ENCODE measurements at places on chromosomes 5 and 9.

- no peak for ATAC-seq
These were observed 344.9 kb downstream of the CDK5RAP2 start for GRCh38 chr9:120235081-120235480.

GRCh38 chr9:3290231-3290840 lies 235.5 kb downstream of the RFX3 start:
- ATAC-seq, result no peak

- ATAC-seq, result no peak
These were observed 252.0 kb upstream of the GAS1 start for GRCh38 chr9:87199278-87199677.

DNA sequence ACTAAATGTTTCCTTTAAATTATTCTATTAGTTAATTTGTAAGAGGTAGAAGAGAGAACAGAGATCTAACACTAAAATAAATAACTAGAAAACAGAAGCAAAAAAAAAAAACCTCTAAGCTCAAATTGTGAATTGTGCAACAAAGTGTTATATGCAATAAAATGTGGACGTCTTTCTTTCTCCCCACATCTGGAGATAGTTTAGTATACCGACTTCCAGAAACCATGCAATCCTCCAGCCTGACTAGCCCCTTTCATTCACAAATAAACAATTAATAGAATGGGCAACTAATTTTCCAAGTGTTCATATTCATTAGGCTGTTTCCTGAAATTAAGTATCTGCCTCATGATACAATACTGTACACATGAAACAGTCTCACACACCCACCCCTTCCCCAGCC lies 258.5 kb downstream of the BNC2 start:
- ATAC-seq, result no peak

DNA sequence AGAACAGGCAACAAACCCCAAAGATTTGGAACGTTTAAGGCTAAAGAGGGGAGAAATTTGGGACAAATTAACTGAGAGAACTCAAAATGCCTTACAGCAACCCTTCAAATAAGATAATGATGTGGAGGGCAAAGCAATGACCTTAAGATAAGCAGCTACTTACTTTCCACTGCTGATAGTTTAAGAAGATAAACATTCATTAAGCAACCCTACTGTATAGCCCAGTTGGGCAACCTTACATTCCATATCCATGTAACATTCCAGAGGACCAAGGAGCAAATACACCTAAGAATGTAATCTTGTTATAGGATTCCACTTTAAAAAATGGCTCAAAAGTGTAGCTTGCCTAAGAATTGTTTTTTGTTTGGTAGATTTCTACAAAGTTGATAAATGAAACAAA lies 14.8 kb downstream of the ETF1 start:
- no peak for ATAC-seq

All from activated T-helper 17 cell treated with anti-CD3 and anti-CD28 coated beads, Interleukin-2, amount 50 U/mL, for 72 hours (primary cell).